Stimulated activated CD8-positive, alpha-beta memory T cell treated with anti-CD3 and anti-CD28 coated beads, Interleukin-7, amount 100 ng/mL, for 1 hour (primary cell): ENCODE measurements at places on chromosomes 7 and 10.

GRCh38 chr7:44081266-44081748, 1.0 kb downstream of the POLM start:
- no peak for DNase-seq

GRCh38 chr7:84497873-84498272, 303.3 kb upstream of the SEMA3A start:
- no peak for DNase-seq

GRCh38 chr10:92677708-92678107, 12.0 kb upstream of the HHEX start:
- no peak for DNase-seq

GRCh38 chr10:60480865-60481563, 91.3 kb upstream of the ANK3 start:
- DNase-seq = no peak

- no peak for DNase-seq
These were observed 24.0 kb downstream of the HOXA1 start for GRCh38 chr7:27071622-27072390.

DNA sequence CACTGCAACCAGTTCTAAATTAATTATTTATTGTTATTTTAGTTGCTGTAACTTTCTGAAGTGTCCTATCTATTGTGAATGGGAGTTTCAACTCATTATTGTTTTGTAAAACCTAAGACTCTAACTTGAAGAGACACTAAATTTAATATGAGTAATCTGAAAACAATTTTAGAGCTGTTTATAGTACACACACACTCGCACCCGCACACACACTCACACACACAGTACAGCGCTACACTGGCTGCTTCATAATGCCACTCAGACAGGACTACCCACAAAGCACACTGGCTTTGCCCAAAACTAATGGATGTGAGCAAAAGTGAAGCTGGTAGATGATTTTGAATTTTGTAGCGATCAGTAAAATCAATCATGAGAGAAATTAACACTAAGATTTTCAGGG, 238.9 kb upstream of the ETV1 start:
- DNase-seq = no peak

- no peak for DNase-seq
These were observed 700.7 kb downstream of the PHTF2 start for GRCh38 chr7:78499283-78499682.

- no peak for DNase-seq
These were observed 105.3 kb downstream of the PLXDC2 start for GRCh38 chr10:19921300-19922140.

GRCh38 chr7:99111591-99111990, 32.3 kb downstream of the SMURF1 start:
- DNase-seq = no peak

- no peak for DNase-seq
These were observed 368.7 kb downstream of the AUTS2 start for GRCh38 chr7:69966766-69967591.

DNA sequence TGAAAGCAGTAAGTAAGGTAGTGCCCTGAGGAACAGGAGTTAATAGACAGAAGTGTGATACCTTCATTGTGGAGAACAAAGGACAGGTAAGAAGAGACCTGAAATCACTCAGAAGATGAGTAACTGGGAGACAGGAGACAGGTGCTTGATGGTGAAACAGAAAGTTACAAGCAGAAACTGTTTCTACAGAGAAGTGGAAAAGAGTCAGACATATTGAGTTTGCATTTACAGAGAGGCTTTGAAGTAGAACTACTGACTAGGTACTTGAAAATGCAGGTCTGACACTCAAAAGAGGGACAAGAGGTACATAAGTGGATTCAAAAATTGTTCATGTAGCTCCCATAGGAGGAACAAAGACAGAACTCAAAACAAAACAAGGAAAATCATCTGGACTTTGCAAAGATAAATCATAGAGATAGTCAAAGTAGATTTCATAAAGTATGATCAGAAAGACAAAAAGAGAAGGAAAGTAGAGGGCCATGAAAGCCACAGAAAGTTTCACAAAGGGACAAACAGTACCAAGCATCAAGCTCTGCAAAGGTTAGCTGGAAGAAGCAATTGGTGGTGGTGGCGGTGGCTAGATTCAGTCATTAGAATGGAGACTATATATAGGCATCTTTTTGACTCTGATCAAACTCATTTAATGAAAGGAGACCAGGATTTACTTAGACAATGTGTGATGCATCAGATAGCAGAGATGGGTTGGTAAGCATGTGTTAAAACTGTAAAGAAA, 198.4 kb downstream of the PCLO start:
- no peak for DNase-seq

DNA sequence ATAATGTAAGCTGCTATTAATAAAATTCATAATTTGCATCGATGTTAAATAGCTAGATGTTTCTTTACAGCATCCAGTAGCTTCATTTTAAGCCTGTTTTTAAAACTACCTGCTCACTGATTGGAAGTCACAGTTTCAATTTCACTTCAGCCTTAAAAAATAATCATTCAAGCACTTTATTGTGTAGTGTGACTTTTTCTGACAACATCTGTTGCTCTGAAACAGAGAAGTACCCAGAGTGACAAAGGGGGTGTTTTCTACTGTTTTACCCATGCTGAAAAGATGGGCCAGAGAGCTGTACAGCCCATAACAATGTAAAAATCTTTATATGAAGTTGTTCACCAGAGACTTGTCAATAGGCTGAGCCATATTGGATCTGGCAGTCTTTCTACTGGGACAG, 437.2 kb downstream of the MDFIC start:
- DNase-seq = no peak

DNA sequence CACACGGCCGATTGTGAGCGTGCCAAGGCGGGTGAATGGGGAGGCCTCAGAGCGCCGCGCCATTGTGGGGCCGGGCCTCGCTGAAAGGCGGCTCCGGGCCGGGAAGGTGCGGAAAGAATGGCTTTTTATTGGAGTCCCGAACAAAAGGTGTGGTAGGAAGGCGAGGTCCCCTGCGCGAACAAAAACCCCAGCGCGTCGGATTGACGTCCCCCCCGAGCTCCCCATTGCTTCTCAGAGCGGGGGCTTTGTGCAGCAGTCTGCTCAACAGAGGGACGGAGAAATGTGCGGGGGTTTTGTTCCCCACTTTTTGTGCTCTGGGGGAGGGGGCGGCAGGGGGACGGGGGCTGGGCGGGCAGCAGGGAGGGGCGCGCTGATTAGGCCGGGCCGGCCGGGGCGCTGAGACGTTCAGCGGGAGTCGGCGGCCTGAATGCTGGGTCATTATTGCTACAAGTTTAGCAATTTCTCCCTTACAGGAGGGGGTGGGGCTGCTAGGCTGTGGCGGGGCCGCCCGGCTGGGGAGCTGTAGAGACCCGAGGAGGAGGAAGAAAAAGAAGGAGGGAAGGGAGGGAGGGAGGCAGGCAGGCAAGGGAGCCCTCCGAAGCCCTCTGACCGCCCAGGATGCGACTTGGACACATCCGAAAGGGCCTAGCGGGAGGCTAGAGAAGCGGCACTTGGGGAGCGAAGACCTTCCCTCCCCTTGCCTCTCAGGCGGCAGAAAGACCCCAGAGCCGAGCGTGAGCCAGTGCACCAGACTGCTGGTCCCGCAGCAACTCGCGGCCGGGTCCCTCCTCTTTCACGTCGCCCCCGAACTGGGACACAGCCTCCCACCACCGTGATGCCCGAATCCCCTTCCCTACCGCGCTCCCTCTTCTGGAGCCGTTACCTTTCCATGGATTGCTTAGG, 4.6 kb downstream of the NKX2-3 start:
- DNase-seq = no peak

GRCh38 chr7:114825423-114825951, 96.4 kb upstream of the MDFIC start:
- no peak for DNase-seq
